ENCODE measurements at places on chromosomes 5 and 9.

- no peak for DNase-seq
Measured at GRCh38 chr5:90983148-90983547, 400.0 kb downstream of the ARRDC3 start.

- no peak for DNase-seq
Measured at GRCh38 chr9:126692041-126692758, 78.5 kb downstream of the LMX1B start.

DNA sequence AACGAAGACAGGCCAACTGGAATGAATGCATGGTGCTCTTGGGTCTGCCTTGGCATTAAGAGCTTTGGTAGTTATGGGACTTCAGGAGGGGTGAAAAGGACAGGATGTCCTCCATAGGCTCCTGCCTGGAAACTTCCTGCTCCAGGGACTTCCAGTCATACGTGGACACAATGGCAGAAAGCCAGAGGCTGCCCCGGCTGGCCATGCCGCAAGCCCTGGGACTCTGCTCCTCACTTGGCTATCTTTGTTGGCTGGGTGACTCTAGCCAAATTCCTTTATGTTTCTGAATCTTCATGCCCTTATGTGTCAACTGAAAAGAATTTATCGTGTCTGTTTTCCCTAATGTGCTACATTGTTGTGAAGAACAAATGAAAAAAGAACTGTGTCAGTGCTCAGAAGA is 136.9 kb downstream of the SIL1 start:
- no peak for DNase-seq

- no peak for DNase-seq
Measured at GRCh38 chr5:114407783-114408182, 45.9 kb downstream of the KCNN2 start.

- no peak for DNase-seq
Measured at GRCh38 chr9:136074706-136075105, 20.4 kb downstream of the NACC2 start.
